Endothelial cell (in vitro differentiated cells): ENCODE measurements at places on chromosomes 1 and 21.
A peak's percentile ranks its signal among the peaks of the same experiment; 100 is the strongest.

DNA sequence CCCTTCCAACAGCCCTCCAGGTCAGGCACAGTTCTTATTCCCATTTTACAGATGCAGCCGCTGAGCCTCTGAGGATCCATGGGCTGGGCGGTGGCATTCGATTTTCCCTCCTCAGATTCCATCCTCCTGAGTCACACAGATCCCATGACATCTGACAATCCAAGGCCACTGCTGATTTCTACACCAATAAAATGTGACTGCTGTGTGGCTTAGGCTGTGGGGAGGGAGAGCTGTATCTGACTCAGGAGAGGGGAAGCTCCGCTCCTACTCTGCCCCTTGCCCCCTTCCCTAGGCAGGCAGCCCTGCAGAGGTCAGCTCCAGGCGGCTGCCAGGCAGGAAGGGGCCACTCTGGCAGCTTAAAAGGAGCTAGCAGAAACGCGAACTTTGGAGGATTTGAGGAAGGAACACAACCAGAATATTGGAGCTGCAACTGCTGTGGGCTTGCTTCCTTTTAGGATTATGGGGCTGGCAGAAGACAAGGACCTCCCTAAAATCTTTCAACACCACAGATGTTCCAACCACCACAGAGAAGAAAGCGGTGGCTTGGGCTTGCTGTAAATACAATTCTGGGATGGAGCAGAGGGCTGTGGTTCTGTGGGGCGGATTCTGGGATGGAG, 50.0 kb downstream of the MRPL37 start:
- no peak for DNase-seq

DNA sequence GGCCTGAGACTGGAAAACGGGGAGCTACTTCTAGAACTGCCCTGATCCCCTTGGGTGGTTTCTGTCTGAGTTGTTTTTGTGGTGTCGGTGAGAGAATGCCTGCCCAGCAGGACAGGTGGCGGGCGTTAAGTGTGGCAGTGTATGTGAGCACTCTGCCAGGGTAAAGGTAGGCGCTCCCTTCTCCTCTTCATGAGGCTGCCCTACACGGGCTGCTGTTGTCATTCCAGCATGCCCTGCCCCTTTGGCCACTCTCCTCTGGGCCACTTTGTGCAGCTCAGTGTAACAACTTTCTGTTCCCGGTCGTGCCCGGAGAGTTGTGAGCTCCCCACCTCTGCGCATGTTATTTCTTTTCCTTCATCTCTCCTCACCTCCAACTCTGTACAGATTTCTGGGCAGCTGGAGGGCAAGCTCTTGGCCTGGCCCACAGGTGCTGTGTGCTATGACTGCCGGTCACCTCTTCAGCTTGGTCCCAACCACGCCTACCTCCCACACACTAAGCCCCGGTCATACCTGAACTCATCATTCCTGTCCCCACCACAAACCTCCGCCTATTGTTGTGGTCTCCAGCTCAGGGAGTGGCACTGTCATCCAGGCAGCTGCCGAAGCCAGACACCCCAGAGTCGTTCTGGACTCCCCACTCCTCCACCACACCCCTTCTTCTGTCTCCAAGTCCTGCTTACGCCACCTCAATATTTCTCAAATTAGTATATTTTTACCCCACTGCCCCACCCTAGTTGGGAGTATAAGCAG, 69.0 kb downstream of the GADD45A start:
- no peak for DNase-seq

GRCh38 chr1:10755970-10756521, 40.4 kb downstream of the CASZ1 start:
- DNase-seq, result no peak

DNA sequence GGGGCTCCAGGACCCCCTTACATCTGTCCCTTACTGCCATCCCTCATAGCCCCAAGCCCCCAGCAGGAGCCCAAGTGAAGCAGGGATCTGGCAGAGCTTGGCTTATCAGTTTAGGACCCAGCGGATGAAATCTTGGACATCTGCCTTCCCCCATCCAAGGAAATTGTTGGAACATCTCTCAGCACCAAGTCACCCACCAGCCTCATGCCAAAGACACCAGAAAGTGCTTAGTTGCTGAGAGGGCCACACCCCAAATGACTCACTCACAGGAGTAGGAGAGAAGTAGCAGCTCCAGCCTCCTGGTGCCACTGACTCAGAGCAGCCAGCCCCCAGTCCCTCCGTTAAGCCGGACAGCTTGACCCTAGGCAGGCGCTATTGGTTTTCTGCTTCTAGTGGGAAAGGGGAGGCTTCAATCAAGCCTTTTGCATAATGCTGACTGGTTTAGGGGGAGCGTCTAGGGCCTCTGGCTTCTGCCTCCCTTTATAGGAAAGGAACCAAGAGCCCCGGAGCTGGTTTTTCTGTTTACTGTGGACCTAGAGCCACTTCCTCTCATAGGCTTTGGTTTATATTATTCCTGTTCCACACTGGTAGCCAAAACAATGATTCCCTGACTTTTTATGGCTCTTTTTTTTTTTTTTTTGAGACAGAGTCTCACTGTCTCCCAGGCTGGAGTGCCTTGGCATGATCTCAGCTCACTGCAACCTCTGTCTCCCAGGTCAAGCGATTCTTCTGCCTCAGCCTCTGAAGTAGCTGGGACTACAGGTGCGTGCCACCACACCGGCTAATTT, 114.2 kb upstream of the IPO9 start:
- no peak for DNase-seq

DNA sequence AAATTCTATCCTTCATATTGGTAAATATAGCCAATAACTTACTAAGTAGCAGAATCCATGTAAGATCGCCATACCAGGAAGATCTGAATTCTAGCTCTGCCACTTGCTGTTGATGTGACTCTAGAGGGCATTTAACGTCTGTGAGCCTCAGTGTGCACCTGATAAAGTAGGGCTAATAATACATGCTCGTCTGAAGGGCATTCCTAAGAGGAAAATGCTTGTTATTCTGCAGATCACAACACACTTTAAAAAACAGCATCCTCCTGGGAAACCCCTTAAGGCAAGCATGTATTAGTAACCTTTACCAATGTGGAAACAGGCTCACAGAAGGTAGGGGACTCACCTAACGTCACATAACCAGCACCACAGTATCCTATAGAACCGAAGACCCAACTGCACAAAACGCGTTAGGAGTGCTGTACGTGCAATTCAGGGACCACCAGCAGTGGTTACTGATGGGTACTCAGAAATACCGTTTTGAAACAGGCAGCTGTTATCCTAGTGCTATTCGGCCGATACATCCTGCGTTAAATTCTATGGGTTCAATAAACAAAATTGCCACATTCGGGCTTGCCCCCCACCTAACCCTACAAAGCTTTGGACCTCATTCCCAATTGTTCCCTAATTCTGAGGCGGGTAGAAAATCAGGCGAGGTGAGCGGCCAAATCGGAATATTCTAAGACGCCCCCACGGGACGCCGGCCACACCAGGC, 758 bp downstream of the DEPDC1 start:
- DNase-seq, result peak; percentile 3

DNA sequence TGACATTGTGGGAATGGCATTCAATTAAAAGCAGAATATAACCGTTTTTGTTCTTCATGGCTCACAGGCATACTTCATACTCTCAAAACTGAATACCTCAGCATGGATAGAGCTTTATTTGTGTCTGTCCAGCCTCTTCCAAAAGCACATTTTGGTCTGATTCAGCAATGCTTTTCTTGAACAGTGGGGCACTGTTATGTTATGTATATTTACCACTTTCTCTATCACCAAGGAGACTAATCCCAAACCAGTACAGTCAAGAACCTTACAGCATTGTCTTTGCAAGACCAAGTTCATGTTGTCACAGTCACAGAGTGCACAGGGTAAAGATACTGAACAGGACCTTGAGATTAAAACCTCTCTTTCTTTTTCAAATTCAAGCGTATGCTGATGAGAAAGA, 582.8 kb downstream of the PTBP2 start:
- DNase-seq, result no peak

DNA sequence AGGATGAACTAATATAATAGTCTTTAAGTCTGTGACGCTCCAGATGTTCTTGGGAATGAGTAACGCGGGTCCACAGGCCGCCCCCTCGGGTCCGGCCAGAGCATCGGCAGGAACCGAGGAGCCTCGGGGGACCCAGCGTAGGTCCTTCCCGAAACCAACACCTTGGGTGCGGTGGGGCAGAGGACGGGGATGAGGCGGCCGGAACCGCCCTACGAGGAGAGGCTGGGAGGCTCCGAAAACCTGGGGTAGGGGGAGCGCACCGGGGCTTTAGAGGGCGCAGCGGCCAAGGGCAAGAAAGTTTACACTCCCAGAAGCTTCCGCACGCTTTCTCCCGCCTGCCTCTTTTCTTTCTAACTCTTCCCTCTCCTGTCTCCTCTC, 7.1 kb downstream of the DMRTA2 start:
- DNase-seq, result no peak

- no peak for DNase-seq
These were observed 49.4 kb downstream of the MAN1A2 start for GRCh38 chr1:117416546-117417125.

DNA sequence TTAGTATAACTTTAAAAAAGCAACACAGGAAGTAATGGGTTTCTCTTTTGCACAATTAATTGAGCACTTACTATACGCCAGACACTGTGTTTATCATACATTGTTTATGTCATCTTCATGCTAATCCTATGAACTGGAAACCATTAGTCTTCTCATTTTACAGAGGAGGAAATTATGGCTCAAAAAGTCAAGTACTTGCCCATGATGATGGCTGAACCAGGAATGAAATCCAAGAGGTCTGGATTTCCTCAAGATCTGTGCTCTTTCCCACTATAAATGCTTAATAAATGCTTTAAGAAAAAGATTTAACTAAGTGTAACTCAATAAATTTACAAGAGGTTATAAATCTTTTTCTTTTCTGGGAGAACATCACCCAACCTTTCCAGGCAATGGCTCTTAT, 303.7 kb upstream of the RRP15 start:
- DNase-seq, result no peak

DNA sequence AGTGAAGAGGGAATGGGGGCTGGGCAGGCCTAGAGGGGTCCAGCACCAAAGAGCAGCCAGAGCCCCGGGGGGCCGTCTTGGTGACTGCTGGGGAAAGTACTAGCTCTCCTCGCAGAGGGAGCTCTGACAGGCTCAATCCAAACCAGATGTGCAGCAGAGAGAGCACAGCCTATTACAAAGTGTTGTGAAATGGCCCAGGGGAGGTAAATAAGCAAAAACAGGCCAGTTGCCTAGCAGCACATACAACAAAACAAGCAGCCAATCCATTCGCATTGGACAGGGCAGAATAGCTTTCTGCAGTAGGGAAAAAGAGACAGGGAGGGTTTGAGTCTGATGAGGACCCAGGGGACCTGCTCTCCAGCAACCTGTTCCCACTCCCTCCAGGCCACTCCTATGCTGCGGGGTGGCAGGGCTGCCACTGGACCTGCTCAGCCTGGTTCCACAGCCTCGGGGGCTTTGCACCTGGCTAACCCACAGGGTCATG, 239.6 kb upstream of the FGGY start:
- peak; percentile 15 for DNase-seq
